Hippocampal formation (tissue), 2 donors: ENCODE measurements at places on chromosomes 5 and 9.

DNA sequence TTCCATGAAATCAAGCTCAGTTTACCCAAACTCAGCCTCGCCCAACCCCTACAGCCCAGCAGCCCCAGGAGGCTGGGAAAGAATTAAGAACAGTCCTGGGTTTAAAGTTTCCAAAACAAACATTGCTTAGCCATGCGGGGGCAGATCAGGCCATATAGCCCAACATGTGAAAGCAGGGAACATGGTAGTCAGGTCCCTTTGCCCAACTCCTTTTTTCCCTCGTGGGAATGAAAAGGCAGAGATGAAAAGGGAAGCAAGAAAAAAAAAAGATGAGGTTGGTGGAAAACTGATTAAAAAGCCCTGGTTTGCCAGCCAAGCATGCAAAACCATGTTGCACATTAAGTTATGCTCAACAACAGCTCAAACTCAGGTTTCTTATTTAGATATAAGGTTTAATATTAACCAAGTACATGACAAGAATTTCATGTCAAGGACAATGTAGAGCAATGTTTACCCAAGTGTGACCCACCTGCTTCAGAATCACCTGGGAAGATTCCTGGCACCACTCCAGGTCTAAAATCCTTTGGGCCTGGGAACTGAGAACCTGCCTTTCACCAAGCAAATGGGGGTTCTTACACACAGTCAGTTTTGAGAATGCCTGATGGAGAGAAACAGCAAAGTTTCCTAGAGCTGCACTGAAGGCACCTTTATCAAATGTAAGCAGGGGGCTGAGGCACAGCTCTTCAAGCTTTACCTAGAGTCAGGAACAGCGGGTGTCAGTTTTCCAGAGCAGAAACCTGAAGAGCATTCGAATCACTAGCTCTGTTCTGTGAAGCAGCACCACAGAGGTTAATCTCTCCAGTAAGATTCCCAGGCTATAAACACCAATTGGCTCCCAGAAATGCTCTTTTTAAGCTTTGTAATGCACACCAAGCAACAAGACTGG lies 1.7 kb downstream of the FREM1 start:
- no peak for DNase-seq

DNA sequence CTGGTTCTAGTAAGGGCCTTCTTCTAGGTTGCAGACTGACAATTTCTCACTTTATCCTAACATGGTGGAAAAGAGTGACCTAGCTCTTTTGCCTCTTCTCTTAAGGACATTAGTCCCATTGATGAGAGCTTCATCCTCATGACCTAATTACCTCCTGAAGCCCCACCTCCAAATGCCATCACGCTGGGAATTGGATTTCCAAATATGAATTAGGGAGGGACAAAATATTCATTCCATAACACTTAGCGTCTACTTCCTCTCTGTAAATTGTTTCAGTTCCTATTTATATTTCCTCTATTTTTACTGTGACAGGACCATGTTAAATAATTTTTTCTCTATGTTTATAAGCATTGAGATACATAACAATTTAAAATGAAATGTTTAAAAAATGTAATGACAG lies 408.8 kb downstream of the CDH10 start:
- DNase-seq, result no peak

- DNase-seq, result no peak
These were observed 15.9 kb downstream of the OR2V1 start for GRCh38 chr5:181114844-181115778.

DNA sequence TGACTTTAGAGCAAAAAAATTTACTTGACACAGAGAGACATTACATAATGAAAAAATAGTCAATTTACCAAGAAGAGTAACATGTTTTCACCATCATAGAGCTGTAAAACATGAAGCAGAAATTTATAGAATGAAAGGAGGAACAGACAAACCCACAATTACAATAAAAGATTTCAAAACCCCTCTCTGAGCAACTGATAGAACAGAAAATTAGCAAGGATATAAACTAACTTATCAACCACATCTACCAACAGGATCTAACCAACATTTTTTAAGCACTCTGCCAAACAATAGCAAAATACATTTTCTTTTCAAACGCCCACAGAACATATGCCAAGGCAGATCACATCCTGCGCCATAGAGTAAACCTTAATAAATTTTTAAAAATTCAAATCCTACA lies 17.9 kb downstream of the SLCO4C1 start:
- DNase-seq, result no peak

DNA sequence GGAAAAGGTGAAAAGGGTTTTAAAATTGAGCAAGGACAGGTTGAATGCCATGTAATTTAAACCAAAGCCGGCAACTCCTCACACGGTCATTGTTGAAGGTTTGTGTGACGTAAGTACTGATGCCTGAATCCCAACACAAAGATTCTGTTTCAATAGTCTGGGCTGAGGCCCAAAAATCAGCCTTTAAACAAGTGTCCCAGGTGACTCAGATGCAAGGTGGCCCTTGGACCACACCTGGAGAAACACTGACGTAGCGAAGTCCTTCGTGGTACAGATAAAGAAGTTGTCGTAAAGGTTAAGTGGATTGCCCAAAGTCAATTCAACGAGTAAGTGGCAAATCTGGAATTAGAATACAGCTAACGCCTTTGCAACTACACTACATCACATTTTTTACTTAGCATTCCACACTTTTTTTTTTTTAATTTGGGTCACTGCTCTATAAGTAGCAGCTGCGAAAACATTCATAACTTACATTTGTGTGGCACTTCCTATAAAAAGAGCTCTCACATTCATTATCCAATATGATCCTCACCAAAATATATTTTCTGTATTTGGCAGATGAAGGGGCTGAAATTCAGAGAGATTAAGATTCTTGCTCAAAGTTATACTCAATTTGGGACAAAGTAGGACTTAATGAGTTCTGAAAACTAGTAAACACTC lies 111.3 kb downstream of the LPAR1 start:
- no peak for DNase-seq

DNA sequence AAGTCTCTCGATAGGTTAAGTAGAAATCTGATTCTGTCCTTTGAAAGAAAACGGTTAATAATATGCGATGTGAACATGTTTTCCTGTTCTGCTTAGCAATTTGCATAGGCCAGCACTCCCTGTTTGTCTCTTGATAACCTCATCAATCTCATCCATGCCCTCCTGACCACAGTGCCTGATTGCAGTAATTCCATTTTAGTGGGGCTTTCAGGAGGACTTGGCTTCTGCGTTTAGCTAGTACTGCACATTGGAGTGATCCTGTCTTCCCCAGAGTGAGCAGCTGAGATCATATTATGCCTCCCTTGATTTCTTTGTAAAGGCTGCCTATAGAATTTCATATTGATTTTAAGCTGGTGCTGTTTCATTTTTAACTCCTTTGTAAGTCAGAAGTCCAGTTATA lies 335.9 kb upstream of the ISL1 start:
- DNase-seq, result no peak

- DNase-seq, result no peak
These were observed 92.1 kb upstream of the PHYKPL start for GRCh38 chr5:178324481-178325310.

- no peak for DNase-seq
These were observed 53.4 kb downstream of the GNAQ start for GRCh38 chr9:77978086-77978781.

DNA sequence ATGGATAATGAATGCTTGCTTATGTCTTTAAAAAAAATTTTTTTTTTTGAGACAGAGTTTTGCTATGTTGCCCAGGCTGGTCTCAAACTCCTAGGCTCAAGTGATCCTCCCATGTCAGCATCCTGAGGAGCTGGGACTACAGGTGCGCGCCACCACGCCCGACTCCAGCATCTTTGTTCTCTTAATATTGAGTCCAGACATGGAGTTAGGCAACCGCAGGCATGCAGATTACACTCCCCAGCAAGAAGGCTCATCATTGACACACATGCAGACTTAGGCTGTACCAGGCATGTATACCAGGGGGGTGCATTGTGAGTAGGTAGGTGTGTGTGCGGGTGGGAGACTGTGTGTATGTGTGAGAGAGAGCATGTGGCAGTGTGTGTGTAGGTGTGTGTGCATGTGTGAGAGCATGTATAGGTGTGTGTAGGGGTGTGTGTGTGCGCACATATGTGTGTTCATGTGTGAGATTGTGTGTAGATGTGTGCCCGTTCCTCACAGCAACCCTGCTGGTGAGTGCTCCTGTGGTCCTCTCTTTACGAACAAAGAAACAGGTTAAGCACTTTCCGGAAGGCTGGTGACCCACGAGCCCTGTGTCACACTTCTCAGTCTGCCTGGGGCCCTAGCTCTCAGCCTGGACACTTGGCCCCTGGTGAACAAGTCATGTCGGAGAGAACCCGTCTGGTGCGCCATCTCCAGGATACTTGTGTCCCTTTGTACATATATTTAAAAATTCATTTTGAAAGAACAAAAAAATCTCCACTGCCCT lies 6.2 kb downstream of the OBP2B start:
- DNase-seq, result no peak

GRCh38 chr5:170464280-170465127 lies 39.3 kb upstream of the KCNIP1 start:
- no peak for DNase-seq
